ENCODE measurements at places on chromosomes 6 and 20. TPM values are rescaled to one million over a fixed set of nuclear protein-coding genes. Genes with fewer than 3 reads are reported as not detected.

TMEM14A gene
- total RNA-seq, result 48.5 TPM

GGTLC1 gene
- not detected for total RNA-seq

DNA sequence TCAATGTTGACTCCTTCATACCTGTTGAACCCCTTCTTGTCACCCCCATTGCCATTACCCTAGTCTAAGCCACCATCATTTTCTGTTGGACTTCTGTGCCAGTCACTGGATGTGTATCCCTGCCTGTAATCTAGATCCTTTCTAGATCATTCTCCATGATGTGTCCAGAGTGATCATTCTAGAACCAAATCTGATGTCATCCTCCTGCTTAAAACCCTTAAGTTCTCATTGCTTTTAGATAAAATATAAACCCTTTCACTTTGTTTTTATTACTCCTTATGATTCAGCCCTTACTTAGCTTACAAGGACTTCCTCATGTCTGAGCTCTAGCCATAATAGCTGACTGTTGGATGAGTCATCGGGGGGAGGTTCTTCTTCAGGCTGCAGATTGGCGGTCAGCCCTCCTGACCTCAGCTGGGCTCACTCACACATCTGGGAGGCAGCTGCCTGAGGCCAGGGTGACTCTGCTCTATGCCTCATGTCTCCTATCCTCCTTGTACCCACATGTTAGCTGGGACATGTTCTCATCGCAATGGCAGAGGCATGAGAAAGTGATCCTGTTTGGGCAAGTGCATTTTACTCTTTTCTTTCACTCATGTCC, 287.6 kb downstream of the ESR1 start:
- H3K4me3 ChIP-seq, result no peak overlapping the region
- H3K4me1 ChIP-seq, result peaks cover 5% of the 10 kb centered on the region
- peak overlapping the region; percentile 49 for H3K27ac ChIP-seq

- DNase-seq, result no peak
- H3K4me1 ChIP-seq, result peaks cover 4% of the 10 kb centered on the region
- H3K27ac ChIP-seq, result no peak overlapping the region
- H3K27me3 ChIP-seq, result no peaks in the 10 kb centered on the region
These were observed 42.7 kb downstream of the ANKRD6 start for GRCh38 chr6:89475634-89476033.

- H3K36me3 ChIP-seq, result no peaks in the 10 kb centered on the region
- DNase-seq, result no peak
- H3K27me3 ChIP-seq, result no peaks in the 10 kb centered on the region
These were observed 24.7 kb downstream of the WDR27 start for GRCh38 chr6:169677096-169677495.

RIPOR3 gene
- total RNA-seq, result 14.5 TPM

- no peak for DNase-seq
- peak overlapping the region; percentile 81 for H3K27ac ChIP-seq
- H3K4me1 ChIP-seq, result no peaks in the 10 kb centered on the region
These were observed 815 bp upstream of the ITPR3 start for GRCh38 chr6:33620158-33620855.

- H3K27me3 ChIP-seq, result no peaks in the 10 kb centered on the region
- no peaks in the 10 kb centered on the region for H3K36me3 ChIP-seq
- DNase-seq, result peak; percentile 69
These were observed 527 bp downstream of the FBXO30 start for GRCh38 chr6:145814035-145814500.

CST7 gene
- total RNA-seq, result 0.71 TPM

- H3K27me3 ChIP-seq, result no peaks in the 10 kb centered on the region
- H3K36me3 ChIP-seq, result no peaks in the 10 kb centered on the region
- H3K27ac ChIP-seq, result no peak overlapping the region
- DNase-seq, result no peak
These were observed 186.8 kb downstream of the UBE3D start for GRCh38 chr6:82878812-82879211.

IP6K3 gene
- total RNA-seq, result 10.3 TPM

Measured in sigmoid colon (tissue), 7 donors.